ENCODE measurements at places on chromosomes 6 and 20.

DNA sequence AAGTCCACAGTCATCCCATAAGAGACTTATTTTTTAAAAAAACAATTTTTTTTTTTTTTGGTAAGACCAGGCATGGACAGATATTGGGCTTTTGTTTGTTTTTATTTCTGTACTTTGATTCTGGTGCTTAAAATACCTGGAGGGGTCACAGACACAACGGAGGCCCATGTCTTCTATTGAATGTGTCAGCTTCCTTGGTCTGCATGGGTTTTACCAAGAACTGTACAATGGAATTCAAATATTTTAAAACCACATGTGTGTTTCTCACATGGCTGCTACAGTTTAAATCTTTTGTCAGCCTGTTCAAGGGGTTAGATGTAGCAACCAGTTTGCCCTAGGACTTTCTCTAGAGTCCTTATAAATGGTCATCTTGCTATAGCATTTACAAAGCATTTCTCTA, 139.8 kb downstream of the SOX4 start:
- no peak for DNase-seq

- DNase-seq = no peak
Observed at GRCh38 chr20:60283281-60283680, 325.1 kb downstream of the CDH26 start.

DNA sequence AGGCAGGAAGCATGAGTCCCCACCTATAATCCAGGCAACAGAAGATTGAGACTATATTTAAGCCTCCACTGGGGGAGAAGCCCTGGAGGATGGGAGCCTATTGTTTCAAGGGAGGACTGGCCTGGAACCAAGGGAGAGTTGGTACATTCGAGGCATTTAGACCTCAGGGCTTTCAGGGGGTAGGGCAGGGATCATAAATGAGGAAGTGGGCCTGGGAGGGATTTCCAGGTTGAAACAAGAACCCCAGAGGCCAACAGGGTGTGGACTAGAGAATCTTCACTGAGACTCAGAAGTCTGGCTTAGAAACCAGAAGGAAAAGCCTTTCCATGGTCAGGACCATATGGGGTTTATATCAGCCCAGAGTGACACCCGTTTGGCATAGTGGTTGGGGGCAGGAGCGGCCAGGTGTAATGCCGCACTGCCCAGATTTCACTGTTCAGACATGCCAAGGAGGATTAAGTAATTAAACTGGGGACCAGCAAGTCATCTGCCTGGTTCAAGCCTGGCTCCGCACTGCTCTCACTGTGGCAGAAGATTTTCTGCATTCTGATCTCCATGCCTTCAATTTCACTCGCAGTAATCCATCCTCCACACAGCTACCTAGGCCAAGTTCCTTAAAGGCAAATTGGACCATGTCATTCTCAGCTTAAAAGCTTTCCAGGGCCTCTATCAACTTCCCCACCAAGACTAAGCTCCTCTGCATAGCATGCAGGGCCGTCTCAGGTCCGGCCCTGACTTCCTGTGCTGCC, 17.8 kb downstream of the LRFN2 start:
- DNase-seq = no peak

- DNase-seq = no peak
Observed at GRCh38 chr6:154485815-154486214, 24.7 kb downstream of the CNKSR3 start.

DNA sequence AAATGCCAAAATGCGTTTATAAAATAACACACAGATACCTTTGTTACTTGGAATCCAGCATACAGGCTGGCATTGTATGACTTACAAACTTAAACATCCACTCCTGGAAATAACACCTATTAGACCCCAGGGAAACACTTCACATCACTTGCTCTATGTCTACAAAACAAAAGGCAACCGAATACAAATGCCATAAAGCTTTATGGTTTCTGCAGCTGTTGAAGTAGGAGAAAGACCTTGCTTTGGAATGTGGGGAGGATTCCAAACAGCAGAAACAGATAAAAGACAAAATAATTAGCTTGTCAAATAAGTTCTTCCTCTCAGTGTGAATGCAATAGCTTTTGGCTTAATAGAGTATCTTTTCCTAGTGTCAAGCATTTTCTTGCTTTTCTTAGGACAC, 9.8 kb upstream of the AMD1 start:
- no peak for DNase-seq

- DNase-seq = no peak
Observed at GRCh38 chr6:55014321-55015088, 159.8 kb upstream of the HCRTR2 start.

DNA sequence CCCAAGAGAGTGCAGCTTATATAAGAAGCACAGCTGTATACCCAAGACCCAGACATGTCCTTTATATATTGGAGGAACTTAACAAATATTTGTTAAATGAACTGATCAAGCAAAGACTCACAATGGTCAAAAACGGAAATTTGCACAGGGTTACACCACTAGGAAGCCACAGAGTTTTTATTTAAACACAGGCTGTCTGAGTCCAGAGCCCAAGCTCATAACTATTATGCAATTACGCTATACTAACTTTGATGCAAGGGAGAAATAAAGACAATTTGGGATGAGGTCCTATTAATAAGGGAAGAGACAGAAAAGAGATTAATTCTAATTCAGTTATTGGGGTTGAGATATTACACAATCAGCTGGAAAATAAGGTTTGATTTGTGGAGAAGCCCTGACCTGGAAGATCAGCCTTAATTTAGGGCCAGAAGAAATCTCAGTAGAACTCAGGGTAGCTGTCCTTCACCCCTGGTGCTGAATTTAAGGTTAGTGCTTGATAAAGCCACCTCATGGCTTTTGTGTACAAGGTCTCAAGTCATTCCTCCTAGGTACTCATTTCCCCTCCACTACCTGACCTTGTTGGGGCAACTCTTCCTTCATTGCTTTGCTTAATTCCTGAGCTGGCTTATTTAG, 10.5 kb upstream of the ZNF334 start:
- DNase-seq = no peak

- no peak for DNase-seq
Observed at GRCh38 chr20:37531856-37532255, 4.2 kb upstream of the BLCAP start.

- DNase-seq = no peak
Observed at GRCh38 chr6:36547646-36548400, 544 bp upstream of the STK38 start.

GRCh38 chr6:165968408-165968807, 199.2 kb downstream of the TBXT start:
- no peak for DNase-seq

DNA sequence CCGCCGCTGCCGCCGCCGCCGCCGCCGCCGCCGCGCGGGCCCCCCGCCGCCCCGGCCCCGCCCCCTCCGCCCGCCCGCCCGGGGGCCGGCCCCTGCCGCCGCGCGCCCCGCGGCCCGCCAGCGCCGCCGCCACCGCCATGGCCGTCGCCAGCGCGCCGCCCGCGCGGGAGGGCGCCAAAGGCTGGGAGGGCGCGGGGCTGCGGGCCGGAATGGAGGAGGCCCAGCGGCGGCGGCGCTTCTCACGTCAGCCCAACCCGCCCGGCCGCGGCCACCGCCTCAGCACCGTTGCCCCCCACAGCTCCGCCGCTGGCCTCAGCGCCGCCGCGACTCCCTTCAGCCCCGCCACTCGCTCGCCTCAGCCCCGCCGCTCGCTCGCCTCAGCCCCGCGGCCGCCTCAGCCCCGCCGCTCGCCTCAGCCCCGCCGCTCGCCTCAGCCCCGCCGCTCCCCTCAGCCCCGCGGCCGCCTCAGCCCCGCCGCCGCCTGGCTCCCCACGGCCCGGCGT, 258 bp downstream of the PHF10 start:
- DNase-seq = no peak

DNA sequence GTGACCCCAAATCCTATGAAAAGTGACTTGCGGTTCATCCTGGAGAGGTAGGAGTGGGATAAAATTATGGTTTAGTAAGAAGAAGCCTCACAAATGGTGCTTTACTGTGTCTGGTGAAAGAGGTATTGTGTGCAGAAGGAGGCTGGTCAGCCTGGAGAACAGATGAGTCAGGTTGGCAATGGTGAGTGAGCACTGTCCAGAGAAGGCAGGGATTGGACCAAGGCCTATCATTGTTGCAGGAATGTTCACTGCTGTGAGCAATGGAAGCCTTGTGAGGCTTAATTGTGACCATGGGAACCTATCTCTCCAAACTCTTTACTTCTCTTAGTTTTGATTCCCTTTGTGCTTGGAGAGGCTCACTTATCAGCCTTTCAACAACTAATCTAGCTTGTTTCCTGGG, 89.0 kb upstream of the KCNK16 start:
- no peak for DNase-seq

GRCh38 chr6:125346926-125347563, 45.3 kb upstream of the HDDC2 start:
- no peak for DNase-seq

- no peak for DNase-seq
Observed at GRCh38 chr6:41588111-41588510, 41.9 kb downstream of the FOXP4 start.

- no peak for DNase-seq
Observed at GRCh38 chr6:89081129-89081422, 525 bp downstream of the PNRC1 start.

GRCh38 chr6:42038163-42038562, 12.2 kb upstream of the TAF8 start:
- no peak for DNase-seq

GRCh38 chr6:139508023-139508422, 133.6 kb upstream of the CITED2 start:
- DNase-seq = no peak

- no peak for DNase-seq
Observed at GRCh38 chr6:16223362-16223761, 15.0 kb upstream of the GMPR start.

DNA sequence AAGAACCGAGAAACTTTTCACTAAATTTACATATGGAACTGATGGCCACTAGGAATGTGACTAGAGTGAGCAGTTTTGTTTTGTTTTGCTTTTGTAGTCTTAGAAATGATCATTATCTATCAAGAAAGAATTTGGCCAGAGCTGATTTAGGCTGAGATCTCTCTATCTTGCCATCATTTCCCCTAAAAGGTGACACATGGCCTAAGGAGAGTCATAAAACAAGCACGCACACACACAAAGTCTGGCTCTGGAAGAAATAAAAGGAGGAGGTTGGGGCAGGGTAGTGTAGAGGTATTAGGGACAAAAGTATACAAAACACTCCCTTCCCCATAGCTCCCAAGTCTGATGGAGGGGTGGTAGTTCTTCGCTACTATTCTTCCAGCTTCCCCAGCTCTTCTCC, 56.4 kb downstream of the RIPOR2 start:
- no peak for DNase-seq

GRCh38 chr6:79422666-79423065, 114.6 kb downstream of the LCA5 start:
- no peak for DNase-seq

DNA sequence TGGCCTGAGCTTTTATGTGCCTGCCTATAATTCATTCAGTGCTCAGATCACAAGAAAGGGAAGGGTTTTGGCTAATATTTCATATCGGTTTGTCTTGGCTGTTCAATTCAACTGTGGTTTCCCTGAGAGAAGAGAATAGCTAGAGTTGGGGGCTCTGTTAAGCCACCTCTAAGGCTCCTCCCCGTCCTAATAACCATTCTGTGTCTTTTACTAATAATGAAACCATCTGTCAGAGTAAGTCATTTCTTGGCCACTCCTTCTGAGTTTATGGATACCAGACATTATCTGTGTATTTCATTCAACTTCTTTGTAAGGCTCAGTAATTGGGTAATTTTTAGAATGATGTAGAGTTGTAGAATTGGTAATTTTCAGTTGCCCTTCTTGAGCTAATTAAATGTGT, 5.2 kb downstream of the STX11 start:
- DNase-seq = no peak

- no peak for DNase-seq
Observed at GRCh38 chr20:57667924-57668782, 41.7 kb downstream of the PMEPA1 start.

GRCh38 chr20:45042978-45043377, 57.9 kb downstream of the KCNS1 start:
- no peak for DNase-seq

DNA sequence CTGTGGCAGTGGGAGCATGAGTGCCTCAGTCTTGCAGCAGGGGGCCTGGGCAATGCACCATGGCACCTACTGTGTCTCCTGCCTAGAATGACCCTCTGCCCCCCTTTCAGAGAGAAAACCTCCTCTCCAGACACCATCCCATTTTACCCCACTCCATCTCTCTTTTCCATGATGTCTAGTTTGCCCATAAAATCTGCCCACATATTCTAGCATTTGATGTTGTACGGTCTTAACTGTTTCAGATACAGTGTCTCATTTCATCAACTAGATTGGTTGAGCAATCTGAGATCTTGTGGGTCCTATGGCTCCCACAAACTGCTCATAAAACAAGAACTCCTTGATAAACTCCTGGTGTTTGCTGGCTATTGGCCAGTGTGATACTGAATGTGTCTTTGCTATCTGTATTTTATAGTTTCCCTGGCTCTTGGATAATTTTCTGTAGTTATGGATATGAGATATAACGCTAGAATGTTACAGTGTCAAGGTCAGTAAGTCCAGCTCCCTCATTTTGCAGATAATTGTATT, 8.1 kb downstream of the PNPLA1 start:
- no peak for DNase-seq

DNA sequence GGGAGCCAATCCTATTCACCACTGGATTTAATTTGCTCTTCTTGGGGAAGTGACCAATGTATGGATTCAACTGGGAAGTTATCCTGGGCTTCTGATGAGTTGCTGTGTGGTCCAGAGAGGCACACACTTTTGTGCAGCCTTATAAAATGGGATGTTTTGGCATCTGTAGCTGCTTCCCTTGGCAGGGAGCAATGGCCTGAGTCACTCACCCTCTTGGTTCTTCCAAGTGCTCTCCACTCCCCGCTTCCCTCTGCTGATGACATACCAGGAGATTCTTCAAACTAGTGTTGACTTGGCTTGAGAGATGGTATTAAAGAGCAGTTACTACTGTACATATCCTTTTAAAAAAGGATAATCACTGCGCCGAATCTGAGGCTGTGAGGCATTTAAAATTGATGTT, 105.8 kb downstream of the JARID2 start:
- no peak for DNase-seq

GRCh38 chr6:80021591-80021990, 17.1 kb downstream of the TTK start:
- no peak for DNase-seq

DNA sequence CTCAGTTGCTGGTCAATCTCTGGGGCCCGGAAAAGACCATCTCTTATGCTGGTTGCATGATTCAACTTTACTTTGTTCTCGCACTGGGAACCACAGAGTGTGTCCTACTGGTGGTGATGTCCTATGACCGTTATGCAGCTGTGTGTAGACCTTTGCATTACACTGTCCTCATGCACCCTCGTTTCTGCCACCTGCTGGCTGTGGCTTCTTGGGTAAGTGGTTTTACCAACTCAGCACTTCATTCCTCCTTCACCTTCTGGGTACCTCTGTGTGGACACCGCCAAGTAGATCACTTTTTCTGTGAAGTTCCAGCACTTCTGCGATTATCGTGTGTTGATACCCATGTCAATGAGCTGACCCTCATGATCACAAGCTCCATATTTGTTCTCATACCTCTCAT, 4.3 kb downstream of the OR2J3 start:
- no peak for DNase-seq

Data from stimulated activated CD4-positive, alpha-beta T cell treated with anti-CD3 and anti-CD28 coated beads, Interleukin-1b, Interleukin-23, amount 100 ng/mL, for 1 hour (primary cell).